ENCODE measurements at places on chromosomes 11 and 22.

GRCh38 chr11:15347969-15348734 is 233.4 kb downstream of the INSC start:
- no peak for DNase-seq

GRCh38 chr11:124886476-124886875 is 11.2 kb downstream of the ROBO4 start:
- no peak for DNase-seq

GRCh38 chr22:36160499-36160942 is at the start of gene APOL3:
APOL3 (minus strand) TSS chr22:36160755; CDS start chr22:36149055, 11,700 bp downstream.
- peak; percentile 44 for DNase-seq

GRCh38 chr22:26442086-26442756 is 13.2 kb downstream of the ASPHD2 start:
- no peak for DNase-seq

- DNase-seq: no peak
Measured at GRCh38 chr11:84261707-84262106, 975.5 kb upstream of the CCDC90B start.

DNA sequence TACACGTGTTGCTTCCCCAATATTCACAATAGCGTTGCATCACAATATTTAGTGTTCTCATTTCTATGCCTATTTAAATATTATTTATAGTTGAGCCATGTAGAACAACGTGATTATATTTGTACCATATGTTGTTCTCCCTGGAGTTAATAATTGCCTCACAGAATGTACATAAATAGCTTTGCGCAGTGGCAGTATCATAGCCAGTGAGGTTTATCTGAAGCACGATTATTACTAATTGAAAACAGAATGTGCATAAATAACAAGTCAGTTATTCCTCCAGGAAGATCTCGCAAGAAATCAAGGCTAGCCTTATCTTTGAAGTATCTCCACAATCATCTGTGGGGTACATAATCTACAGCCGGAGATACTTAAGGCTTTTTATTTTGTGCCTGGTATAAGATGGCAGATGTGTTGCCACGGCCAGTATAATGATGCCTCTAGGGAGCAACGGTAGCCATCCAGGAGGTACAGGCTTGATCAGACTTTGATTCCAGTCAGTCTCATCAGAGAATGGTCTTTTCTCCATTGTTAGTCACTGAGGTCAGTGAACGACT is 197.5 kb downstream of the MSANTD4 start:
- no peak for DNase-seq

- DNase-seq: no peak
Measured at GRCh38 chr11:116211147-116211546, 561.6 kb downstream of the BUD13 start.

DNA sequence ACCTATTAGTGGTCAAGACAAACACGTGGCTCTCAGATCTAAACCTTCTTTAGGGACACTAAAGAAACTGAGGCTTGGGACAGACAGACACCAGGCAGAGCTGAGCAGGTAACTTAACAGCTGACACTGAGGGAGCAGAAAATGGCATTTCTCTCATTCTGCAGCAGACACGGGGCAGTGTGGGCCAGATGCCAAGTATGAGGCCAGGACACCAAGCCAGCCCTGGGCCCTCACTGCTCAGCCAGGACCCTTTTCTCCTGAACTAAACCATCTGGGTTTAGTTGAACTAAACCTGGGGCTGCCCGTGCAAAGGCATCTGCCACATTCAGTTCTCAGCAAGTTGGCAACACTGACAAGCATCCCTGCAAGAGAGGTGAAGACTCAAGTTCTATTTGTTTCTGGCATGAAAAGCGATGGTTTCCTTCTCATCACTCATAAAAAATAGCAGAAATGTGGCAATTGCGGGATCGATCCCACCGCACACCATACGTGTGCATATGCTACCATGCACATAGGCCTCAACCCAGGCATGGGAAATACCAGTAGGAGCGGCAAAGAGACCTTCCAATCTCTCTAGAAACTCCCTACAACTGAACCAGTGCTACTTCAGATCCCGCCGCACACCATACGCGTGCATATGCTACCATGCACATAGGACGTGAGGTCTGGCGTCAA is 100.1 kb upstream of the BID start:
- no peak for DNase-seq

GRCh38 chr11:88103337-88104206 is 71.7 kb downstream of the RAB38 start:
- DNase-seq: peak; percentile 16

DNA sequence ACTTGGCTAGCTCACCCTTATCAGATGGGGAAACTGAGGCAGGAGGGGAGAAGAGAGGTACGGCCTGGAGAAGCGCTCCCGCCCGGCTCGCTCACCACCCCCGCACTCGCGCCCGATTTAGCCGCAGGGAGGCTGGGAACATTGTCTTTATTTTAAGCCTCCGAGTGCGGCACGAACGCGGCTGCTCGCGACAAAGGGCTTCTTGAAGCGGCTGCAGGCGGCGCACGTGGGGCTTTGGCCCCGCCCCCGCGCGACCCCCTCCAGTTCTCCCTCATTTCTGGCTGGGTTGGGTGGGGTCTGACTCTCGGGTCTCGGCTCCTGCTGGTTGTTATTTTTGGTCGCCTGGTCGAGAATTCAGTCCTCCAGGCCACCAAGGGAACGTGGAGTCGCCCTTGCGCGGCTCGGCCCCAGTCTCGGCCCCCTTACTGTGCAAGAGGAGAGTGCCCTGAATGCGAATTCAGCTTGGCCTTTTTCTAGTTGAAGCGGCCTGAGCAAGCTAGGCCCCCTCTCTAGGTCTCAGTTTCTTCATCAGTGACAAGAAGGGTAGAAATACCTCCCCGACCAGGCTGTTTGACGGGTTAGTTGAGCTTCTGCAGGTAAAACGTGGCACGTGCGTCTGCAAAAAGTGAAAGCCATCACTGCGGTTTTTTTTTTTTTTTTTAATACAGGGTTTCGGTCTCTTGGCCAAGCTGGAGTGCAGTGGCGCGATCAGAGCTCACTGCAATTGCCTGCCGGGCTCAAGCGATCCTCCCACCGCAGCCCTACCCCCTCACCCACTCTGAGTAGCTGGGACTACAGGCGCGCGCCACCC is 2.6 kb upstream of the CHRM1 start:
- peak; percentile 28 for DNase-seq

DNA sequence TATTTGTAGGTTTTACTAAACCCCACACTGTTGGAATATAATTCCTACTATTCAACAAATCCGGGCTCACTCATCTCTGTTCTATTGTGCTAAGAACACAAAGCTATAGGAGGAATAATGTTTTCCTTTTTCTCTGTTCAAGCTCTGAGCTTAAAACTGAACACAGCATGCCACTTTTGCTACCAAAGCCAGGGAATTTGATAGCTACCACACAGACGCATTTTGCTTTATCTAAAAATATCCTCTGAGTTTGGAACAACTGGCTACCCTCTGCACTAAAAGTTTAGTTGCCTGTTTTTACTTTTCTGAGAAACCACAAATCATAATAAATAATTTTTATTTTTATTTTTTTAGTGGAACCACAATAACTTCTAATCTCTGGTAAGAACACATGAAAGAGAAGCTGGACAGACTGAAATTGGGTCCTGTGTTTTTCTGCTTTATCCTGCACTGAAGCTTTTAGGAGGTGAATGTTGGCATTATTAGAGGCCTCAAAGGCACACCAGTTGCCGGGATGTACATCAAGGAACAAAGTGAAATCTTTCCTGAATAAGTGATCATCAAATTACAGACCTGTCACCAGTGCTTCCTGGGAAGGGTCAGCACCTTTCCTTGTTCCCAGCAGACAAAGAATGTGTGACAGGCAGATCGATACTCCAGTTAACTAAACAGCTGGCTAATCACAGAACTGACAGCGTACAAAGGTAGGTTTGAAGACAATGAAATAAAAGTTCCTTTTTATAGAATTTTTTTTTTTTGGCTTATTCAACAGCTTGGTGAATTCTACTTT is 523.2 kb upstream of the TENM4 start:
- no peak for DNase-seq

GRCh38 chr22:45688600-45689080 is 17.0 kb downstream of the ATXN10 start:
- DNase-seq: no peak

- DNase-seq: no peak
Measured at GRCh38 chr11:3193373-3194015, 25.1 kb downstream of the MRGPRG start.

Measured in activated naive CD8-positive, alpha-beta T cell treated with anti-CD3 and anti-CD28 coated beads, Interleukin-2, amount 50 U/mL, for 24 hours (primary cell).